Keratinocyte (primary cell): ENCODE measurements at places on chromosomes 16 and 17.

DNA sequence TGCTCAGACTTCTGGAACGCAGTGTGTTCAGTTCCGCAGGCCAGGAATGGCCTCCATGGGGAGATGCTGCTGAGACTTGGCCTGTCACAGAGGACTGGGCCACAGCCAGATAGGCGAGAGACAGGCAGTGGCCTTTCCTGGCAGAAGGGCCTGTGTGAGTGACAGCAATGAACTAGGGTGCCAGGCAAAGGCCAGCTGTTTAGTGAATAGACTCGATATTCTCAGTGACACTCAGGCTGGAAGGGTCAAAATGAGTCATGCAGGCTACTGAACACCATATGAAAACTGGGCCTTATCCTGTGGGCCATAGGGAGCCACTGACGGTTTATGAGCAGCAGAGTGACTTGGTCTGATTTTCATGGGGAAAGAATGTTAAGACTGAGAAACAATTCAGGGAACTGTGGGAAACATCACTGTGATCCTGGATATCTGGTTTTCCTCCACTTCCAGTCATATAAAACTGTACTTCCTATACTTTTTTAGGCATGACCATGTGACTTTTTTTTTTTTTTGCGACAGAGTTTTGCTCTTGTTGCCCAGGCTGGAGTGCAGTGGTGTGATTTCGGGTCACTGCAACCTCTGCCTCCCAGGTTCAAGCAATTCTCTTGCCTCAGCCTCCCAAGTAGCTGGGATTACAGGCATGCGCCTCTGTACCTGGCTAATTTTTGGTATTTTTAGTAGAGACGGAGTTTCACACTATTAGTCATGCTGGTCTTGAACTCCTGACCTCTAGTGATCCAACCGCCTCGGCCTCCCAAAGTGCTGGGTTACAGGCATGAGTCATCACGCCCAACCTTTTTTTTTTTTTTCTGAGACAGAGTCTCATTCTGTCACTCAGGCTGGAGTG lies 5.2 kb upstream of the NUBP1 start:
- no peaks in the 10 kb centered on the region for H3K36me3 ChIP-seq
- H3K4me3 ChIP-seq: no peak overlapping the region
- H3K27ac ChIP-seq: peak overlapping the region; percentile 48
- H3K27me3 ChIP-seq: no peaks in the 10 kb centered on the region

GRCh38 chr16:64846966-64847365 lies 274.9 kb downstream of the CDH11 start:
- no peak for DNase-seq
- H3K27ac ChIP-seq: no peak overlapping the region
- no peaks in the 10 kb centered on the region for H3K4me1 ChIP-seq
- no peaks in the 10 kb centered on the region for H3K27me3 ChIP-seq

DNA sequence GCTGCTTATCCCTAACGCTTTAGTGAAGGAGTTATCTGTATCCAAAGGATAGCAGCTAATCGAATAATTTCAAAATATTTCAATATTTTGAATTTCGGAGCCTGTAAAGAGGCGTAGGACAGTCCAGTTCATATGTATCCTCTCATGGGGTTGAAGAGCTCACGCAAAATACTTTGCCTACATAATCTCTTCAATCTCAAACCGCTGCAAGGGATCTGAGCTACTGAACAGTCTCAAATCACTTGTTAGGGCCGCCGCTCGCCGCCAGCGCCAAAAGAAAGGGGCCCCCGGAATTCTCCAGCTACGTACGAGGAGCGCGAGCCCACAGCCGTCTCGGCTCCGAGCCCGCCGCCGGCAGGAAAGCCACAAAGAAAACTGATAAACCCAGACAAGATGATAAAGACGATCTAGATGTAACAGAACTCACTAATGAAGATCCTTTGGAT lies 601 bp upstream of the RFWD3 start:
- DNase-seq: no peak
- peak overlapping the region; percentile 56 for H3K27ac ChIP-seq
- peaks cover 7% of the 10 kb centered on the region for H3K4me1 ChIP-seq
- H3K27me3 ChIP-seq: no peaks in the 10 kb centered on the region
- peaks cover 9% of the 10 kb centered on the region for H3K36me3 ChIP-seq

DNA sequence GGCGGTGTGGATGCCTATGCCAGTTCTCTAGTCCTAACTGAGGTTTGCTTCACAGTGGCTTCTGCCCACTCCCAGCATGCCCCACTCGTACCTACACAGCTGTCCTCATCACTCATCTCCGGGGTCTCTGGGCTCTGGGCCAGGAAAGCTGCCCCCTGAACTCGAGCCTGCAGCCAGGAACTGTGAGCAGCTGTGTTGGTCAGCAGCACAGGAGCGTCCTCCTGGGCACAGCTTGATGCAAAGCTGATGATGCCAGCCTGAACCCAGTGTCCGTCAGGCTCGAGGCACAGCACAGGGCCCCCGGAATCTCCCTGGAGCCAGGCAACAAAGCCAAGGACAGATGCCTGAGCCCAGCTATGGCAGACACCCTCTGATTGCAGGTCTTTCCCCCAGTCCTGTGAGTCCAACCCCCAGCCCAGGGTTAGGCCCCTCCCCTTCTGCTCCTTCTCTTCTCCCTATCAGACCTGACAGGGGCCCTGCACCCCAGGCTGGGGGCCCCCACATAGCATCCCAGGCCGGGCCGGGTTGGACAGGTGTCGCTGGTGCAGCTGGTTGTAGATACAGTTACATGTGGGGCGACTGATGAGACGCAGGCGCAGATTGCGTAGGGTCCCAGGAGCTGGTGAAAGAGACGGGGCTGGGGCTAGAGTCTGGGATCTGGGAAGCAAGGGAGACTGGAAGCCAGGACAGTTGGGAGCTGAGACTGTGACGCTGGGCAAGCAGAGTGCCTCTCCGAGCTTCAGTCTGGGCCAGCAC lies 2.7 kb downstream of the PRSS53 start:
- peaks cover 12% of the 10 kb centered on the region for H3K4me1 ChIP-seq
- peak overlapping the region; percentile 18 for H3K27ac ChIP-seq
- H3K27me3 ChIP-seq: no peaks in the 10 kb centered on the region
- H3K4me3 ChIP-seq: no peak overlapping the region
- no peak for DNase-seq

DNA sequence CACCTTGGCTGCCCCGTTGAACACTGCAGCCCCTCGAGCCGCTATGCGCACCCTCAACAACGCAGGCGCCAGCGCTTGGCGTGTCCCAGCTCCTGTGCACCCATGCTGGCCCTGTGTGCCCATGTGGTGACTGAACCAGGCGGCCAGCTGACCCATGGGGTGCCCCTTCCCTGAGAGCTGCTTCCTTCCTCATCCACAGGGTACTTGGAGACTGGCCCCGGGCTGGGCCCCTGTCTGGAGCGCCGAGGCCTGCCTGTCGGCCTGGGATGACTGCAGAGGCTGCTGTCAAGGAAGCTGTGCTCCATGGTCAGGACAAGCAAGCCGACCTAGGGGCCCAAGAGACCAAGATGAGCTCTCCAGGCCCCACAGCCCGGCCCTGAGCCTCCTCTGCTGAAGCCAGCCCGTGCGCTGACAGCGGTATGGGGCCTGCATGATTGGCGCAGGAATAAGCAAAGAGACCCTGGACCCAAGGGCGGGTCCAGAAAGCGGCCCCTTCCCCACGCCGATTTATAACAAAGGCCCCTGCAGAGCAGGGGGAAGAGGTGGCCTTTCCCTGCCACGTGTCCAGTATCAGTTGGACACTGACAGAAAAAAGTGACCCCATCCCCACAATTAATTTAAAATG lies 21.6 kb upstream of the BAHCC1 start:
- no peak overlapping the region for H3K27ac ChIP-seq
- H3K4me1 ChIP-seq: no peaks in the 10 kb centered on the region
- H3K36me3 ChIP-seq: no peaks in the 10 kb centered on the region

DNA sequence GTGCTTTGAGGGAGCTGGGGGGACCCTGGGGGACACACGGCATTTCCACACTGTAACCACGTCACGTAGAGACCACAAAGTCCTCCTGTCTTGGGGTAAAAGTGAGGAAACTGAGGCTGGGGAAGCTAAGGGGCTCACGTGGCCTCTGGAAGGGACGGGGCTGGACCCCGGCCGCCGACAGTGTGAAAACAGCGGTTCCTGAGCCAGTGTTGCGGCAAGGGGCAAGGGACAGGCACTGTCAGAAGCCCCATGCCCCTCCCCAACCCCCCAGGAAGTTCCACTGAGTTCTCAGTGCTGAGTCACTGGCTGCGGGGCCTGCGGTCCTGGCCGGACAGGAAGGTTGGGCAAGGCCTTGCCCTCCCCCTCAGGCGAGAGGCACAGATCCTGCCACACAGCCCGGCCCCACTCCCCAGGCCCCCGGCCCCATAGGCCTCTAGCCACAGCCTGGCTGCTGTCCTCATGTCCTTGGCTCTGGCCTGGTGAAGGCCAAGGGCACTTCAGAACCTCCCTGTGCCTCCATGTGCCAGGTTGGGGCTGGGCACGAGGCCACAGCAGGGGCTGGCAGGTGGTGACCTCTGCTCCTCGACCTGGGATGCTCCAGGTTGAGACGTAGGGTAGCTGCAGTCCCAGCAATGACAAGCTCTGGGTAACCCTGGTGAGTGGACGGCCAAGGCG lies 5.0 kb upstream of the CCDC57 start:
- no peaks in the 10 kb centered on the region for H3K36me3 ChIP-seq
- peak overlapping the region; percentile 78 for H3K27ac ChIP-seq
- H3K27me3 ChIP-seq: no peaks in the 10 kb centered on the region
- H3K4me1 ChIP-seq: peaks cover 35% of the 10 kb centered on the region
- no peak for DNase-seq
